ENCODE measurements at places on chromosomes 7 and 10.

DNA sequence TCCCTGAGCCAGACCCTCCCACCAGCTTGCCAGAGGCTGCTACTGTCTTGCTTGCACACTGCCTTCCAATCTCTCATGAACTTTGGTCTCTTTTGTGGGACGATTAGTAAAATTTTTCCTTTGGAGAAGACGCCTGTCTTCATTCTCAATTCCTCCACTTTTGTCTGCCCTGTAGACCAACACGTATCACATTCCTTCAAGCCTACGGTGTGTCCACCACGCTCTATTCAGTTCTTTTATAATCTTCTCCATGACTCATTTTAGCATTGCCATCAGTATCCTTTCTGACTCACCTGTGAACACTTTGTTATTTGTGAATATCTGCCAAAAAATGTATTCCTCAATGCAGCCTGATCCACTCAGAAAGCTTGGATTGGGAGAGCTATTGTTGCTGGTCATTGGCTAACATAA is 1.4 kb downstream of the GIMAP5 start:
- DNase-seq, result no peak

DNA sequence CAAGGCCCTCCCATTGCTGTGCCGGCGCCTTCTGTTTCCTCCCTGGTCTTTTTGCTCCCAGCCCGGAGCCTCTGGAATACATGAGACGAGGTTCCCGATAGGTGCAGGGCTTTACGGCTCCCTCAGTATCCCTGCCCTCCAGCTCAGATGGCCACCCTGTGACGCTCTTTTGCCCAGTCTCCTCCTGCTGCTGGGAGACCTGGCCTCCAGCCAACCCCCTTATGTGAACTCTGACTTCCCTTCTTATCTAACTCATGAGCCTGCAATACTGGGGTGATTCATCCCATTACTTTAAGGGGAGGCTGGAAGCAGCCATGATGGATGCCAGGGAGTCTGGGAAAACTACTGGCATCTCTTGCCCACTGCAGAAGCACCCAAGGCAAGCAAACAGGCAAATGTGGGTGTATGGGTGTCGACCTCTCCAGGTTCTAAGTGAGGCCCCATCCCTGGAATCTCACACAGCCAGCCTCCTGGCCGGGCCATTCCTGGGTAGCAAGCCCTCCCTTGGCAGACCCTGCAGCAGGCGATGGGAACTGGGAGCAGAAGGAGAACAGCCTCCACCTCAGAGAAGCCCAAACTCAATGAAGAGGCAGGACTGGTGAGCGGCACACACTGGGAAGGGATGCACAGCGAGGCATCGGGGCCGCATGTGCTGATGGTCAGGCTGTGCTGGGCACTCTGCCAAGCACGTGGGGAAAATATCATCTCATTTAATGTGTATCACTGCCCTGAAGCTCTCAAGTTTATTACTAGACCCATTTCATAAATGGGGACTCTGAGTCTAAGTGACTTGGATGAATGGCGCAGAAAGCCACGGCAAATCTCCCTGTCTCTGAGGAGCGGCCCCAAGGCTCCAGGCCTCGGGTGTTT is 97.5 kb downstream of the FAM53B start:
- DNase-seq, result no peak

DNA sequence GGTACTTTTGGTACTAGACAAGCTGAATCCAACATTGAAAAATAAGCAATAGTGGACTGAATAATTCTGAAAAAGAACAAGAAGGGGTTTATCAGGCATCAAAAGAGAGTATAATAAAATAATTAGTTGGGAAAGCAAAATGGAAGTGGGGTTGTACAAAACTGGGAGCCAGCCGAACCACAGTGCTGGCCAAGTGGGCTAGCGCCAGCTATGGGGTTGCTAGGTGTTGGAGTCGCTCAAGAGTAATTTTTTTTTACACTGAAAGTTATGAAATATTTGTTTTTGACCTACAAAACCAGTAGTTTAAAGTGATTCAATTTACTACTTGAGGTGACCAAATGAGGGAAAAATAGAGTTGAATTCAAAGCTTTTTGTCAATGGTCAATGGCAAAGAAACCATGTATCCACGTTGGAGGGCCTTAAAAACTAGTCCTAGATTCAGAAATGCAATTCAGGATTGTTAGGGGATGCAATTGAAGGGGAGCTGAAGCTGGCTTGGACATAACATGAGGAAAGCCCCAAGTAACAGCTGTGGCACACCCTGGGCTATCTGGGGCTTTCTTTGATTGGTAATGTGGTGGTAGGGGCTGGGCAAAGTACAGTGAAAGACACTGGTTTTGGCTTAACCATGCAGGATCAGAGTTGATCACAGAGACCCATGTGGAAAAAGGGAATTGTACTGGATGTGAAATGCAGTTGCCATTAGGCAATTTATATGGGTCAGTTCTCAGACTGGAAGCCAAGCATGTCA is 28.3 kb upstream of the MSMB start:
- DNase-seq, result no peak

- DNase-seq, result no peak
These were observed 154.7 kb downstream of the NEURL1 start for GRCh38 chr10:103648251-103648635.
